Neuronal stem cell (in vitro differentiated cells): ENCODE measurements at places on chromosomes 3 and 15.

DNA sequence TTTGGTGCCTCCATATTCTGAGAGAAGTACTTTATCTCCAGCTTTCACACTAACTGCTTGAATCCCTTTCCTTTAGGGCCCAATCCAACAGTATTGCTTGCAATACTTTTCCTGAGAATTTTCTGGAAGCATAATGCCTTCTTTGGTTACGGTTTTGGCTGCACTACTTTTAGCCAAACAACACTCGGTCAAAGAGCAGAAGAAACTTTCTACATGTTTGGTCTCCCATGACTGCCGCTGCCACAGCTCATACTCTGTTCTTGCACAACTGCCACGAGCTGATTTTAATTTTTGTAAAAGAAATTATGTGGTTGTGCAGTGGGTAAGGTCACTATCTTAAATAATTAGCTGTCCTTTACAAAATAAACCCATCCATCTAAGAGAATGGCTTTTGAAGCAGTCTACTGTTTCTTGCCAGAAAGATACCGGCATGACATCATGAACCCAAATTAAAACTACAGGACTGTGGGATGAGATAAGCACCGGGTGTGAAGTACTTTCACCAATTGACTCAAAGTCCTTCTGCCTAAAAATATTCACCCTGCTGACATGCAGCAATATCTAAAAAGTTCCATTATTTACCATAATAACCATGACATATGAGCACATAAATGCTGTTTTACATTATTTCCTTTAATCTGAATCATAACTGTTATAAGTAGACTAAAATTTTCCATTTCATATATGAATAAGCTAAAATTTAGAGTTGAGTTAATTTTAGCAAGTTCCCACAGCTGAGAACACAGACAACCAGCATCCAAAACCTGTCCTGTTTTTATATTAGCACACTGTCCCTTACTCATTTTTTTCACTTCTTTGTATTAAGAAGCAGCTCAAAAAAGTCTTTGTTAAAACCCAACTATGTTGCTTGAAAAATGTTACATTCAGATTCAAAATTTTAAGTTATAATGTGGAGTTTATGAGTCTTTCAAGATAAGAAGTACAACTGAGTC lies 1154.3 kb downstream of the EPHA3 start:
- DNase-seq: no peak

GRCh38 chr3:135239615-135239884 lies 444.5 kb downstream of the EPHB1 start:
- no peak for DNase-seq

DNA sequence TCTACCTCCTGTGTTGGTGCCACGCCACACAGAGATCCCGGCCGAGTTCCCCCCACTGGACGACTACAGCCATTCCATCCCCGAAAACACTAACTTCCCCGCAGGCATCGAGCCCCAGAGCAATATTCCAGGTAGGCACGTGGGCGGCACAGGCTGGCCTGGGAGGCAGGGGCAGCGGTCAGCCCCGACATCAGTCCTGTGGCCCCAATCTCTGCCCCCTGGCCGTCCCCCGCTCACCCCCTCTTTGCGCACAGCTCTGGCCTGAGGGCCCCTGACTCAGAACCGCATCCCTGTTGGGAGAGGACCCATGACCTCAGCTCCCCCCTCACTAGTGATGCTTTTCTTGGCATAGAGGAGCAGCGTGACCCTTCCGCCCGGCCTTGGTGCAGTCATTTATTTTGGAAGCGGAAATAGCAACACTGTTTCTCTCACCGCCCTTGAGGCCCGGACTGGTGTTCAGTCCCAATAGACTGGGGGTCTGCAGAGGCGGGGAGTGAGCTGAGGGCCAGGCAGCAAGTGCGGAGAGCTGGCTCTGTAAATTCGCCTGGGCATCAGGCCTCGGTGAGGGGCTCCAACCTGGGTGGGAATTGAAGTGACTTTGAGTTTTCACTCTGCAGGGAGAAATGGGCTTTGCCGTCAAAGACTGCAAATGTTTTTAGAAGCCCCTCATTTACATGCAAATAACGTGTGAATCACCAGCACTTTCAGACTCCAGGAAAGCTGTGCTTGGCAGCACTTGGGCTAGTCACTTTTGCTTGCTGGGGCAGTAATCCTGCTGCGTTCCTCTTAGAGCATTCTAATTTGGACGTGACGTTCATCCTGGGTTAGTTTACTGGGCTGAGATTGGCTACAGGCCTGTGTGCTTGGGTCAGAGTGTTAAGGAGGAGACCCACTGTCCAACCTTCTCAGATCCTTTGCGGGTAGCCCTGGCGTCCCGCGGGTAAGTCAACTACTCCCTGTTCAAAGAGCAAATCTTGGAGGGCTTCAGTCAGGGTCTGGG lies 88.9 kb downstream of the AAGAB start:
- no peak for DNase-seq

DNA sequence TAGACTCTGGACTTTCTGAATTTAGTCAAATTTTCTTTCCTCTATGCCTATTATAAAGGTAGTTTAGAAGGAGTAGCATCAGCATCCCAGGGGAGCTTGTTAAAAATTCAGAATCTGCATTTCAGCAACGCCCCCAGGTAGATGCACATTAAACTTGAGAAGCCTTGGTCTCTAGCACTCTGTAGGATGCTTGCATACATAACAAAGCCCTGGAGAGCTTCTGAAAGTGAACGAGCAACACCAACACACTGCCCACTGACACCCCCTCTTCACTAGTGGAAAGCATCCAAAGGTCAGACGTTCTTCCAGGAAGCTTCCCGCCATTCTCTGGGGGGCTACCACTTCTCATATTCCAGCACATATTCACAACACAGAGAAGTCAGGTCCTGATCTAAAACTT lies 6.5 kb downstream of the PRICKLE2 start:
- DNase-seq: no peak

GRCh38 chr3:160928183-160928726 lies 172.2 kb downstream of the PPM1L start:
- no peak for DNase-seq

DNA sequence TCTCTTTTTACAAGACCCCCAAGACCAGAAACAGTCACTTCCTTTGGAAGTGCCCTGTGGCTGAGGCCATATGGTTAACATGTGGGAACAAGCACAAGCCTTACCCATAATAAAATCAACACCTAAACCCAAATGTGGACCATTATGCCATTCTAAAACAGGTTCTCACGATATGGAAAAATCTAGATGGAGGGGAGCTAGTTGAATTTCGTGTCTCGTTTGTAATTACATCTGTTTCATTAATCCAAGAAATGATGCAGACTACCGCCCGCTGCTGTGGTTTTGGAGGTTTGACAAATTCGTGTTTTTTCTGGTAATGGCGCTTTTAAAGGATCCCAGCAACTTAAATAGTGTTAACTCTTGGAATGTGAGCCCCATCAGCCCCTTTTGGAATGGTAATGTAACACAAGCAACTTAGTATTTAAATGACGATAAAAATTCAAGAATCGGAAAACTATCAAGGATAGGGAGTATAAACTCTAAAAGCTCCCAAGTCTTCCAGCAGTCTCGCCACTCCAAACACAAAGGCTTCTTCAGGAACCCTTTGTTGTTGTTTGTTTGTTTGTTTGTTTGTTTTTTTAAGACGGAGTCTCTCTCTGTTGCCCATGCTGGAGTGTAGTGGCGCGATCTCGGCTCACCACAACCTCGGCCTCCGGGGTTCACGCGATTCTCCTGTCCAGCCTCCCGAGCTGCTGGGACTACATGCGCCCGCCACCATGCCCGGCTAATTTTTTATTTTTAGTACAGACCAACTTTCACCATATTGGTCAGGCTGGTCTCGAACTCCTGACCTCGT lies 1.1 kb downstream of the CNBP start:
- DNase-seq: no peak

GRCh38 chr3:16406579-16406978 lies 106.9 kb downstream of the RFTN1 start:
- DNase-seq: no peak

DNA sequence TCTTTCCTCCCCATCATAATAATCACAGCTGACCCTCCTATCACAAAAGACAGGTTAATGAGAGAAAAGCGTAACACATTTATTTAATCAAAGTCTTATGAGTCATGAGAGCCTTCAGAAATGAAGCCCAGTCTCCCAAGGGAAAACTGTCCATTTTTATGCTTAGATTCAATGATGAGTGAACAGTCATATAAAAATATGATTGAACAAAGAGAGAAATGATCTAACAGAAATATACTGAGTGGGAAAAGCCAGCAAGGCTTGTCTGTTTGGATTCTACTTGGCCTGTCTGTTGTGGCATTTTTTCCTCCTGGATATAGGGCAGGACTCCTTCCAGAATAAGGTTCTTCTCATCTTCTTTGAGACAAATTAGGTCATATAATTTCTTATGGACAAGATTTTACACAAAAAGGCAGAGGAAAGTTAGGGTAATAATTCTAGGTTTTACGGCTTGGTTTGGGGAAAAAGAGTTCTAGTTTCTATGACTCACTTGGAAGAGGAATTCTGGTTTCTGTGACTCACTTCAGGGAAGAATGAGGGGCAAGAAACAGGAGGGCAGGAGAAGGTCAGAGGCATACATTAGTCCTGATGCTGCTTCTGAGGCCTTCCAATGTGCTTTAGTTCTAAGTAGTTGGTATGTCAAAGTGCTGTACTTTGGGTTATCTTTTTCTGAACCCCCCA lies 534.2 kb downstream of the ZIC1 start:
- no peak for DNase-seq

GRCh38 chr3:42451116-42451515 lies 40.7 kb upstream of the LYZL4 start:
- DNase-seq: no peak

- no peak for DNase-seq
Observed at GRCh38 chr15:70012895-70013294, 84.8 kb downstream of the TLE3 start.

DNA sequence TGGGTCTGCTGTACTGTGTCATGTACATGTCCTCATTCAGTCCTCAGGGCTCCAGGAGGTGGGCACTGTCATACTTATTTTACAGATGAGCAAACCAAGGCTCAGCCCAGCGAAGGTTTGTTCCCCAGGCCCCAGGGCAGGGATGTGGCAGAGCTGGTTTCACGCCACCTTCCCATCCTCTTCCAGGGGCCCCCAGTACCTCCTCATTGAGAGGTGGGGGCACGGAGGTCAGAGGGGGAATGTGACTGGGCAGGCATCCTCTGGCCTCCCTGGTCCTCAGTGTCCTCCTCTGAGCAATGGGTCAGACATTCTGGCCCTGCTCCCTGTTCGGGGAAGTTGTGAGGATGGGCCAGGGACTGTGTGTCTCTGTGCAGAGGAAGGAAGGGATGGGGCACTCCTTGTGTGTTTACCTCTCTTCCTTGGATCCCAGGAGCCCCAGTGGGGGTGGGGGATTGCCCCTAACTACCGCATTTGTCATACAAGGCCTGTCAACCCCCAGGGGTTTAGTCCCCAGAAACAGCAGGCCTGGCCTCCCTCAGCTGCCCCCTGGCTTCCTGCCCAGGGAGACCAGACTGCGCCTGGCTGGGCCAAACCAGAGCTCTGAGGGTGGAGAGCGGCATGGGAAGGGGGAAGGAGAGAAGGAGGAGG lies 65.9 kb upstream of the LCTL start:
- DNase-seq: no peak

- DNase-seq: no peak
Observed at GRCh38 chr3:94787734-94788270, 724.9 kb downstream of the NSUN3 start.

- no peak for DNase-seq
Observed at GRCh38 chr3:71468311-71469137, 115.0 kb downstream of the FOXP1 start.

- no peak for DNase-seq
Observed at GRCh38 chr3:146100825-146101444, 60.0 kb downstream of the PLOD2 start.

DNA sequence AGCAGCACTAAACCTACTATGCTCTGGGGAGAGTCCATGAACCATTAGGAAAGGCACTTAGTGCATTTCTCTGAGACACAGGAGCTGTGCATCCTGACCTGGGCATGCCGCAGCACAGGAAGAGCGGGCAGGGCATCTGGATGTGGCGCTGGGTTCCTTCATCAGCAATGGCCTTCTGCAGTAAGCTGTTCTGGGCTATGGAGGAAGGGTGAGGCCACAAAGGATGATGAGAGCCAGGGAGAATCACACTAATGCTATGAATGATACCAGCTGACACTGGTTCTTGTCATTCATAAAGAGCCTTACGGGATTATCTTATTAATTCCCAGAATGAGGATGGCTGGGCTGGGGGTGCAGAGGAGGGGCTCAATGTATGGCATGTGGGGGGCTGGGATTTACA lies 12.7 kb upstream of the SCN10A start:
- DNase-seq: no peak

DNA sequence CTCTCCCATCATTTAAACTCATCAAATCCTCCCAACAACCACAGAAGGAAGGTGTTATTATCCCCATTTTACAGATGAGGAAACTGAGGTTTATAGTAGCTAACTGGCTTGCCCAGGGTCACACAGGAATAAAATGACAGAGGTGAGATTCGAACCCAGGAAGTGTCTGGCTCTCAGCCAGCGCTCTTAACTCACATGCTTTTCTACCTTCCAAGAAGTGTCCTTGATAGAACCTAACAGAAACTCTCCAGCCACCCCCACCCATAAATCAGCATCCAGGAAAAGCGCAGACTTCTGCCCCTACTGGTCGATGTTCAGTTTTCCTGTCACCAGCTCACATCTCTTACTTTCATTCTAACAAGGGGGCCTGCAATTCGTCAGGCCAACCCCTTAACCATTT lies 51.7 kb downstream of the SPATA12 start:
- DNase-seq: no peak

- DNase-seq: no peak
Observed at GRCh38 chr3:127043041-127043641, 60.2 kb downstream of the PLXNA1 start.

GRCh38 chr3:189467451-189467850 lies 163.7 kb upstream of the TP63 start:
- DNase-seq: no peak

GRCh38 chr3:11555211-11555782 lies 88.4 kb downstream of the VGLL4 start:
- DNase-seq: no peak

GRCh38 chr3:152209060-152209459 lies 59.7 kb upstream of the MBNL1 start:
- DNase-seq: no peak

DNA sequence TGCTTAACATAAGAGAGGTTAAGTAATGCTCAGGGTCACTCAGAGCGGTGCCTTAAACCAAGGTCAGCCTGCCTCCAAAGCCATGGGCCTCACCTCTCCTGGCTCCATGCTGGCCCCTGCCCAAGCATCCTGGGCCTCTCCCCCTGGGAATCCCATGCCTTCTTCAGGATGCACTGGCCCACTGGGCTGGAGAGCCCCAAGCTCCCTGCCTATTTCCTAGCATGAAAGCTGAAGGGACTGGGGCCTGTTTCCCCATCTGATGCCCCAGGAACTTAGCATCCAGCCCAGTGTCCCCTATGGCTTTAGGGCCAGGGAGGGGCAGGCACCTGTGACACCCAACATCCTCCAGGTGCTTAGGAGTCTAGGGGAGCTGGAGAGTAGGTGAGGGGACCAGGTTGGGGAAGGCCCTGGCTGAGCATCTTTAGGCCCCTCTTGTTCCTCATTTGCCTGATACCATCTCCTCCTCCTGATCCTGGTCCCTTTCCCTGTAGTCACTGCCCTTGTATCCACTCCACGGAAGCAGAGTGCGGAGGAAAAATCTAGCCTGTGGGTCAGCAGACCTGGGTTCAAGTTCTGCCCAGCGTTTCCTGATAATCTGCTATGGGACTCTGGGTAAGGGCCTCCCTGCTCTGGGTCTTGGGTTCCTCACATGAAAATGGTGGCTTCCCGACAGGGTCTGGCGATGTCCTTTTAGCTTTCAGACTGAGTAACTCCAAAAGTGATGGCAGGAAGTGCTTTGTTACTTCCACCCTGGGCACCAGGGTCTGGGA lies 28.6 kb downstream of the EHD4 start:
- no peak for DNase-seq

GRCh38 chr3:30934208-30934550 lies 39.7 kb upstream of the GADL1 start:
- no peak for DNase-seq
